ENCODE measurements at places on chromosomes 5 and 9. TPM values are rescaled to one million over a fixed set of nuclear protein-coding genes. Genes with fewer than 3 reads are reported as not detected.

TERT gene
- not detected for polyA plus RNA-seq

ADGRD2 gene
- not detected for polyA plus RNA-seq

FOXD4L3 gene
- not detected for polyA plus RNA-seq

GARIN3 gene
- not detected for polyA plus RNA-seq

C5orf52 gene
- not detected for polyA plus RNA-seq

DDX4 gene
- 0.54 TPM for polyA plus RNA-seq

TMEM171 gene
- not detected for polyA plus RNA-seq

CDC20B gene
- 0.28 TPM for polyA plus RNA-seq

SLC6A19 gene
- polyA plus RNA-seq = not detected

MEGF10 gene
- 0.18 TPM for polyA plus RNA-seq
